Airway epithelial cell (primary cell): ENCODE measurements at places on chromosomes 2 and 18. TPM values are rescaled to one million over a fixed set of nuclear protein-coding genes. Genes with fewer than 3 reads are reported as not detected.

The RAB6C gene
- total RNA-seq = not detected in 2 replicates

The TRIM54 gene
- total RNA-seq = not detected in 2 replicates

The FIGN gene
- total RNA-seq = 1.2 and 1.3 TPM in 2 replicates

The ELOA2 gene
- not detected in 2 replicates for total RNA-seq

The TAF1B gene
- total RNA-seq = 4.4 and 13.9 TPM in 2 replicates

The VIT gene
- total RNA-seq = 0.07 TPM in 1 of 2 replicates, not detected in the other

The DAW1 gene
- 0.35 and 0.79 TPM in 2 replicates for total RNA-seq

The MYO5B gene
- 26.8 and 39.6 TPM in 2 replicates for total RNA-seq

The GDF7 gene
- 0.07 and 0.14 TPM in 2 replicates for total RNA-seq

The SP140L gene
- 2.7 and 6.0 TPM in 2 replicates for total RNA-seq

The MAP3K19 gene
- total RNA-seq = not detected in 2 replicates

The PDK1 gene
- 24.8 and 36.7 TPM in 2 replicates for total RNA-seq

The RND3 gene
- total RNA-seq = 45.8 and 50.6 TPM in 2 replicates

The RAB10 gene
- total RNA-seq = 208 and 230 TPM in 2 replicates

The CKAP2L gene
- total RNA-seq = 10.9 and 15.3 TPM in 2 replicates

The HOXD4 gene
- total RNA-seq = not detected in 2 replicates

The FAM210A gene
- total RNA-seq = 13.3 TPM in 2 replicates

The EIPR1 gene
- 46.8 and 55.6 TPM in 2 replicates for total RNA-seq

The MEP1B gene
- not detected in 2 replicates for total RNA-seq

The RBM43 gene
- total RNA-seq = 1.7 and 2.0 TPM in 2 replicates

The KCNK3 gene
- not detected in 2 replicates for total RNA-seq

The GREB1L gene
- 1.5 and 1.7 TPM in 2 replicates for total RNA-seq

The PLB1 gene
- 2.2 and 3.0 TPM in 2 replicates for total RNA-seq

The SPATA3 gene
- total RNA-seq = not detected in 2 replicates

The KATNAL2 gene
- total RNA-seq = 1.3 TPM in 2 replicates

The BOLL gene
- total RNA-seq = not detected in 2 replicates

The NYAP2 gene
- total RNA-seq = not detected in 2 replicates

The NCOA1 gene
- total RNA-seq = 2.8 and 4.5 TPM in 2 replicates

The FKBP7 gene
- 6.0 and 6.9 TPM in 2 replicates for total RNA-seq

The SMC6 gene
- 15.3 and 23.7 TPM in 2 replicates for total RNA-seq

The M1AP gene
- total RNA-seq = 0.56 and 0.63 TPM in 2 replicates

The SIX3 gene
- total RNA-seq = not detected in 2 replicates

The LAMA1 gene
- 14.5 and 22.1 TPM in 2 replicates for total RNA-seq

The ERICH2 gene
- total RNA-seq = 0.60 TPM in 1 of 2 replicates, not detected in the other

The VWA3B gene
- total RNA-seq = not detected in 2 replicates

The PTPRN gene
- total RNA-seq = 0.49 TPM in 1 of 2 replicates, not detected in the other

The CSRNP3 gene
- total RNA-seq = 1.1 and 4.8 TPM in 2 replicates

The PCARE gene
- not detected in 2 replicates for total RNA-seq

The RIT2 gene
- total RNA-seq = not detected in 2 replicates

The DOK6 gene
- total RNA-seq = not detected in 2 replicates

The GREB1 gene
- 0.07 TPM in 1 of 2 replicates, not detected in the other for total RNA-seq

The EFR3B gene
- total RNA-seq = 0.23 and 0.28 TPM in 2 replicates

The SOCS6 gene
- total RNA-seq = 17.9 and 19.4 TPM in 2 replicates

The IL36B gene
- total RNA-seq = not detected in 2 replicates

The REG3G gene
- not detected in 2 replicates for total RNA-seq

The FBXO48 gene
- 0.28 and 0.56 TPM in 2 replicates for total RNA-seq

The MYOM1 gene
- 0.09 and 0.71 TPM in 2 replicates for total RNA-seq

The IL1F10 gene
- 0.78 TPM in 1 of 2 replicates, not detected in the other for total RNA-seq

The RTKN gene
- 49.8 and 58.1 TPM in 2 replicates for total RNA-seq
